ENCODE measurements at places on chromosomes 6 and 20.

GRCh38 chr6:101816716-101817115 is 423.2 kb downstream of the GRIK2 start:
- DNase-seq: no peak

DNA sequence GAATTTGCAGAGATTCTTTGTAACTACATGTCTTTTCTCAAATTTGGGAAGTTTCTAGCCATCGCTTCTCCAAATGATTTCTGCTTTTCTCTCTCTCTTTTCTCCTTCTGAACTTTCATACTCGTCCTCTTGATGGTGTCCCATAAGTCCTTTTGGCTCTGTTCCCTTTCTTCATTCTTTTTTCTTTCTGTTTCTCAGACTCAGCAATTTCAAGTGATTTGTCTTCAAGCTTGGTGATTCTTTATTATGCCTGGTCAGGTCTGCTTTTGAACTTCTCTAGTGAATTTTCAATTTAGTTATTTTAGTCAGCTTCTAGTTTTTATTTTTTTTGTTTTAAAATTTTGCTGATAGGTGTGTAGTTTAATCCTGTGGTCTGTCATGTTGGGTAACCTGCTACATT is 57.6 kb upstream of the EEF1E1 start:
- no peak for DNase-seq

DNA sequence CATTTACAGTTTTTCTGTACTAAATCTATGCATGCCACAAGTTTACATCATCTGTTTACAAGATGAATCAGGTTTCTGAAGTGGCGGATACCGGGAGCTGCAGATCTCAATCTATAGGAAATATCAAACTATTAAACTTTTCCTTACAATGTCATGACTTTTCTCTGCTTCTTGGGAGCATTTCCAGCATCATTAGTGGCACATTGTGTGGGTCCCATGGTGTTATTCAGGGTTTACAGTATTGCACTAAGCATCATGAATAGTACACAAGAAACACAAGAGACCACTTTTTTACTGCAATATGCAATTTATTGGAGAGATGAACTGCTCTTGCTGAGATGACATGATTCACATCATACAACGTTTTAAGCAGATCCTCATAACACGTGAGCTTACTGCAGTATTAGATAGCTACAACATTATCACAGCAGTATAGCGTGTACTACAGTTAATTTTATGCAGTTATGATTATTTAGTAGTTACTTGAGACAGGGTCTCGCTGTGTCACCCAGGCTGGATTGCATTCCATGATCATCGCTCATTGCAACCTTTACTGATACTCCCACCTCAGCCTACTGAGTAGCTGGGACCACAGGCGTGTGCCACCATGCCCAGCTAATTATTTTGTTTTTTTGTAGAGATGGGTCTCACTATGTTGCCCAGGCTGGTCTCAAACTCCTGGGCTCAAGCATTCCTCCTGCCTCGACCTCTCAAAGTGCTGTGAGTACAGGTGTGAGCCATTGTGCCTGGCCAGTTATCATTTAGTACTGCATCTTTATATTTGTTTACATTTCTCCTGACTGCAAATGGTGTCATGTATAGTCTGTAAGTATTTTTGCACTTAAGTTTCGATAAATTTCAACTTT is 18.4 kb downstream of the BLTP3A start:
- no peak for DNase-seq

DNA sequence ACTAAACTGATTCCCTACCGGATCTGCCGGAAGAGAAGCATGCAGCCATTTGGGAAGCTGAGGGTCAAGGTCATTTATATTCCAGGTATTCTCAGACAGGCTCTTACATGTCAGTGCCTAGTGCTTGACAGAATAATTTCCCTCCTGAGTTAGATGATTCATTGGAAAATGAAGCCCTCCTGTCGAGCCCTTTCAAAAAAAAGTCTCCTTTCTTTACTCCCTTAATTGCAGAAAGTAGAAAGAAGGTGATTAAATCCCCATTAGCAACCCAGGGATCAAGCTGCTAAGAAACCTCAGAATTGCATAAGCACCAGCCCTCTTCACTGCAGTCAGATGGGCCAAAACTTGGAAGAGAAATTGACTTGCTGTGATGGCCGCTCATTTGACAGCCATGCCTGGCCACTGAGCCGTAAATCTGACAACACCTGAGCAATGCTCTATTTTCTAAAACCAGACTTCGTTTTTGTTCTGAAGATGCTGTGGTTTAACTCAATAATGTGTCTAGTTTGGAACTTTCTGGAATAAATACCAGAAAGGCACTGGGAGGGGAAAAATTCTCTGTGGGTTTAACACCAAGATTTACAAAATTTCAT is 61.0 kb upstream of the ARMH2 start:
- DNase-seq: no peak

DNA sequence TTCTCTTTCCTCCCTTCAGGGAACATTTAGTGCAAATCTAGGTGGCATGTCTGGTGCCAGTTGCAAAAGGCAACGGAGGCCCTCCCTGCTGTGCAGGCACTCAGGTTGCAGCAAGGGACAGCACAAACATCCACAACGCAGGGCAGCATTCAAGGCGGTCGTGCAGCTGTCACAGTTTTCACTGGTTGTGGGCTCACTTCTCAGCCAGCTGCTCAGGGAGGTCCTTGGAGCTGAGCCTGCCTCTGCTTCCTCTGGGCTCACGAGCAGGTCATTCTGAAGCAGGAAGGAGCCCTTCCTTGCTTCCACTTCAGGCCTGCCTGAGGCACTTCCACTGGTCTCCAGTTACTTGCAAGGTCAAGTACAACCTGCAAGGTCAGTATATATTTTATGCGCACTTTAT is 3.8 kb upstream of the NPEPL1 start:
- no peak for DNase-seq

GRCh38 chr6:11702500-11703130 is 76.0 kb downstream of the ADTRP start:
- no peak for DNase-seq

- no peak for DNase-seq
Measured at GRCh38 chr20:59560588-59561227, 43.6 kb upstream of the PHACTR3 start.

DNA sequence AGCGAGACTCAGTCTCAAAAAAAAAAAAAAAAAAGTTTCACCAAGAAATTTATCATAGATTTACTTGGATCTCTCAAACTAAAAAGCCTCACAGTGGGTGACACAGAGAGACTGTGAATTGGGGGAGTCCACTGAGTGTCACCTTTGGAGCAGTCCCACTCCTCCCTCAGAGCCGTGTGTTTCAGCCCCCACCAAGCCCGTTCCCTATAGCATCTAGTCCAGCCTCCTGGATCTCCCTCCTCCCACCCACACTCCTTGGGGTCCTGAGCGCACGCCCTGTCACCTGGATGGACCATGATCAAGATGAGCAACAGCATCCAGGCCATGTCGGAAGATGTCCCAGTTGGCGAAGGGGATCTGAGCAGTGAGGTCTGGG is 422 bp downstream of the NCR3 start:
- no peak for DNase-seq

- DNase-seq: peak; percentile 99
Measured at GRCh38 chr20:51156041-51156982, 133.4 kb upstream of the KCNG1 start.

- no peak for DNase-seq
Measured at GRCh38 chr20:61630816-61631215, 378.8 kb downstream of the CDH4 start.

DNA sequence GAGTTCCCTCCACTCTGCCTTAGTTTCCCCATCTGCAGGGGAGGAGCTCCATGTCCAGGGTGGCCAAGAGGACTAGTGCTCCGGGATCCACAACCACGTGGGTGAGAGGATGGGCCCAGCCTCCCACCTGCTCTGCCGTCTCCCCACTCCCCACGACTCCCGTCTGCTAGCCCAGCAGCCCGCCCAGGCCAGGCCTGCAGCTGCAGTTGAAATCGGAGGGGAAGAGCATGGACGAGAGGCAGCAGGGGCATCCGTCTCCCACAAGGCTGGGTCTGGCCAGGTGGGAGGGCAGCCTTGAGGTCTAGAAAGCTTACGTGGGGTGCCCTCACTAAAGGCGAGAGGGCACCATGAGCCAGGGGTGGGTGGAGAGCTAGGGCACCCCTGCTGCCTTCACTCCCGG is 8.6 kb downstream of the NOL4L start:
- DNase-seq: no peak

GRCh38 chr6:168574699-168575195 is 133.8 kb downstream of the SMOC2 start:
- no peak for DNase-seq

- DNase-seq: no peak
Measured at GRCh38 chr6:56729719-56730118, 87.0 kb upstream of the DST start.

GRCh38 chr20:20367575-20368417 is at the start of gene INSM1:
Gene INSM1, plus strand, starts transcription at chr20:20368104. Its CDS starts 164 bp downstream, at chr20:20368268.
- peak; percentile 87 for DNase-seq
